ENCODE measurements at places on chromosomes 16 and 17.

DNA sequence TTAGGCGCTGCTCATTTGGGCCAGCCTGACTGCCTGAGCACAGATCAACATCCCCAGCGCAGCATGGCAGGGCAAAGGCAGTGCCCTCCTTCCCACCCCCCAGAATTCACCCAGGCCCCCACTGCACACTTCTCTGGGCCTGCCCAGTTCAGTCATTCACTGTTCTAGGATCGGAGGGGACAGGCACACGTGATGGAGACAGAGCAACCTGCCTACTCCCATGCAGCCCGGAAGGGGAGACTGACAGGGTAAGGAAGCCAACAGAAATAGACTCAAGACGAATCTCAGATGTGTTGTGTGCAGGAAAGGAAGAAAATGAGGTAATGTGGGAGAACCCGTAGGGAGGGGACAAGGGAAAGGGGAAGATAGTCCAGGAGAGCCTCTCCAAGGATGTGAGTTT is 59.2 kb upstream of the LYRM9 start:
- no peak for DNase-seq

GRCh38 chr17:59627274-59627673 is 7.6 kb downstream of the CLTC start:
- DNase-seq = peak; percentile 38

GRCh38 chr17:12768255-12768654 is 21.0 kb upstream of the ARHGAP44 start:
- no peak for DNase-seq

GRCh38 chr16:85969159-85969558 is 70.2 kb downstream of the IRF8 start:
- no peak for DNase-seq

- no peak for DNase-seq
Observed at GRCh38 chr17:31156326-31156725, 61.5 kb downstream of the NF1 start.

- DNase-seq = no peak
Observed at GRCh38 chr16:48367441-48368049, 17.7 kb downstream of the SIAH1 start.

- no peak for DNase-seq
Observed at GRCh38 chr17:30921544-30922196, at the start of gene ADAP2. ADAP2 (plus strand) TSS chr17:30921945; CDS start chr17:30922015, 70 bp downstream.

DNA sequence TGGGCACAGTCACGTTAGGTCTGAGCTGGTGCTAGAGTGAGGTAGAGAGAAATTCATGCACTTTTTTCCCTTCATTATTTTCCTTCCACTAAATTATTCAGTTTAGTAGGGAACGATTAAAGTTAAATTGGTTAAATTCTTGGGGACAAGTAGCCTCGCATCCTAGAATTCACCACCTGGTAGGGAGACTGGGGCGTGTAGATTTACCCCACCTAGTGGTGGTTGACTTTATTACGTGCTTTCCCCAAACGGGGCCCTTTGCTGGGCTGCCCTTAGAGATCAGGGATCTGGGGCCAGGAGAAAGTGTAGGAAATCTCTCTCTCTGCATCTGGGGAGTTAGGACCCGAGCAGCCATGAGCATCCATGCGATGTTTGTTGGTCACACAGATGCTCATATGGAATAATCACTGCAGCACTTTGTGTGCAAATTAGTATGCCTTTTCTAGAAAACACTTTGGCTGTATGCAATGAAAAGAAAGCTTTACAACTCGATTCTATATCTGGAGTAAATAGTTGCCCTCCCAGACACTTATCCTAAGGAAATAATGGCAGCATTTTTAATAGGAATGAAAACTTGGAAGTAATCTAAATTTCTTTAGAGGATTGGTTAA is 107.0 kb downstream of the PLCG2 start:
- peak; percentile 53 for DNase-seq

DNA sequence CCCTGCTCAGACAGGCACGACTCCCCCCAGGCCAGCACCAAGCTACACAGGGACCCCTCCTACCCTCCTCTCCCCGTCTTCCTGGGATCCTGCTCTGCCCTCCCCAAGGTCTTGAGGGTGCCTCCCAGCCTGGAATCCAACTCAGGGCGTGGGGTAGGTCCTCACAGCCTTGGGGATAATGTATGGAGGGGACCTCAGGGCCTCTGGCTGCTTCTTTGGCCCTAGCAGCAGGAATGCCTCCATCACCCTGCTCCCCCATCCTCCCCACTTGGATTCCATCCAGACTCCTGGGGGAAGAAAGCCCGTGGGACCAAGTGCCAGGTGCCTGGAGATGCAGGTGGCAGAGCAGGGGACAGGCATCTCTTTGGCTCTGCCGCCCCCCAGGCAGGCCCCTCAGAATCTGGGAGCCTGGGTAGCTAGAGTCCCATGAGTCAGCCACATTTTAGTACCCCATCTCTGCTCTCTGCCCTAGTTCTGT is 10.7 kb upstream of the STAC2 start:
- no peak for DNase-seq

DNA sequence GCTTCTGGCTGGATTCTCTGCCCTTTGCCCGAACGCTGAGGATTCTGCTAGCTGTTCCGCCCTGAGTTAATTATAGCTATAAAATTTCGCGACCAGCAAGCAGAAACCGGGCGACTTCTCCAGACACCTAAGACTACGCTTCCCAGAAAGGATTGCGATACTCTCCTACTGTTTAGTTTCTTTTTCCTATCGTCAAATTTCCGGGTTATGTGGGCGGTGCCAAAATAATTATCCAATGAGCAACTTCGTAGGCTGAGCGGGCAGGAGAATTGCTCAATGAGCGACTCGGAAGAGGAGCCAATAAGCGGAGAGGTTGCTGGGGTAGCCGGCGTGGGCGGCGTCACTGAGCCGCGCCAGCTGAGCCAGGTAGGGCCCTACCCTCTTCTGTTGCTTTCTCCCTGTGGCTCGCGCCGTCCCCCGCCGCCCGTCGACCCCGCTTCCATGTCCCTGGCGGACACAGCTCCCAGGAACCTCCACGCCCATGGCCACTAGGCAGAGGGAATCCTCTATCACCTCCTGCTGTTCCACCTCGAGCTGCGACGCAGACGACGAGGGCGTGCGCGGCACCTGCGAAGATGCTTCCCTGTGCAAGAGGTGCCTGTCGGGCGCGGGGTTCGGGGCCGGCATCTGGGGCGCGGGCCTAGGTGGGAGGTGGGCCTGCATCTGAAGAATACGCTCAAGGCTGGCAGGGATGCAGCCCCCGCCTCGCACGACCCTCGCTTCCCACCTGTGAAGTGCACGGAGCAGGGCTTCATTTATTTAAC is at the start of gene LCMT1:
Gene LCMT1 (plus strand): TSS at position 340 of the 764 bp plus-strand sequence. CDS start 142 bp downstream, at position 482.
- DNase-seq = peak; percentile 100

DNA sequence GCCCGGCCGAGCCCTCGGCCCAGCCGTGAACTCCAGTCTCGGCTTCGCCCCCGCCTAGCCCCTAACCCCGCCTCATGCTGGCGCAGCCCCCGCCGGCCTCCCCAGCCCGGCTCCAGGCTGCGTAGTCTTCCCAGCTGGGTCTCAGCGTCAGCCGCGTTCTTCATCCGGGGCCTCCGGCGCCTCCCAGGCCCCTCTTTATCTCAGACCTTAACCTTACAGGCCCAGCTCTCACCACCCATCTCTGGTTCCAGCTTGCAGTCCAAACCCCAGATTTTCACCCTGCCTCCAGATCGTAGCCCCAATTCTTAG is at the start of gene PROCA1:
Gene PROCA1 (minus strand): TSS at position 166 of the 309 bp plus-strand sequence. CDS start 228 bp downstream, outside the sequence.
- peak; percentile 72 for DNase-seq

DNA sequence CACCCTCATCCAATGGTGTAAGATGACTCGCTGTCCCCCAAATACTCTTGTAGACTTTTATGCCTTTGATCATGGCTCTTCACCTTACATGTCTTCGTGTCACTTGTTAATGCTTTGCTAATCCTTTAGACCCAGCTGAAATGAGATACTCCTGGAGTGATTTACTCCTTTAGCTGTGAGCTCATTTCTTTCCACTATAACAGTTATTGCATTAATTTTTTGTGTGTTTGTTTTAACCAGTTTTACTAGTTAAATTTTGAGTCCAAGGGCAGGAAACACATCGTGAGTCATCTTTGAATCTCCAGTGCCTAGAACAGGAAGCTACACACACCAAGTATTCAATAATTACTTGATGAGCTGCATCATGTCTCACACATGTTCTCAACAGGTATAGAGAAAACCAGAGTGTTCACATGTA is 6.5 kb upstream of the CTCF start:
- DNase-seq = no peak

GRCh38 chr17:59534583-59534982 is 30.8 kb upstream of the DHX40 start:
- DNase-seq = peak; percentile 61

DNA sequence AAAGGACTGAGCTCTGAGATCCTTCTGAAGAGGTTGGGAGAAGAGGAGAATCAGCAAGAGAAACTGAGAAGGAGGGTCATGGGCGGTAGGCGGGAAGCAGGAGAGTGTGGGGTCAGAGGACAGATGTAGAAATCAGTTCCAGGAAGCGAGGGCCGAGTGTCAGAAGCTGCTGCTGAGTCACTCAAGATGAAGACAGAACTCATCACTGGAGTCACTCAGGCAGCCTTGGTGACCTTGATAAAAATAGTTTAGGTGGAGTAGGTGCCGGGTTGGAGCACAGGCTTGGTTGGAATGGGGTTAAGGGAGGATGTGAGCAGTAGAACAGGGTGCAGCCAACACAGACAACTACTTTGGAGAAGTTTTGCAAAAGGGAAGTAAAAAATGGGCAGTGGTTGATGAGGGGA is 6.1 kb upstream of the ITGAM start:
- peak; percentile 36 for DNase-seq

- no peak for DNase-seq
Observed at GRCh38 chr17:12231355-12231682, 210.6 kb downstream of the MAP2K4 start.

All from hematopoietic multipotent progenitor cell treated with erythropoietin and hydrocortisone succinate and interleukin-3 and kit ligand, for 8 days (in vitro differentiated cells).